ENCODE measurements at places on chromosomes 1 and 21. TPM values are rescaled to one million over a fixed set of nuclear protein-coding genes. Genes with fewer than 3 reads are reported as not detected.

GRCh38 chr1:109151146-109151990, 37.5 kb downstream of the ELAPOR1 start:
- no peaks in the 10 kb centered on the region for H3K27me3 ChIP-seq
- no peak for DNase-seq
- H3K27ac ChIP-seq, result no peak overlapping the region
- no peaks in the 10 kb centered on the region for H3K4me1 ChIP-seq
- H3K4me3 ChIP-seq, result no peak overlapping the region
- no peaks in the 10 kb centered on the region for H3K36me3 ChIP-seq

DNA sequence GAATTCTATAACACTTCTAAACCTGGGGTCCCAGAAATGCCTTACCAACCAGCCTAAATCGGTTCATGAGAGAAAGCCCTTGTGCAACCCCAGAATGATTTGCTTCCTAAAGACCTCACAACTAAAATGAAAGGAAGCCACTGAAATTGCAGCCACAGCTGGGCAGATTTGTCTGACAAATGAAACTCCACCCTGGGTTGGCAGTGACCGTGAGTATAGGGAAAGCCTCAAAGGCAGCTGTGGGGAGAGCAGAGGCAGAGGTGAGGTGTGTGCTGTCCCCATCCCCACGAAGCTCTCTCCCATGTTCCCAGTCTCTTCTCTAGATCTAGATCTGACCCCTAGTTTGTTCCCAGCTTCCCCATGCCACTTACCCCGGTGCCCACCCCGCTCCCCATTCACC, 23.1 kb downstream of the RHBDL2 start:
- no peak for DNase-seq
- H3K36me3 ChIP-seq, result no peaks in the 10 kb centered on the region
- no peaks in the 10 kb centered on the region for H3K27me3 ChIP-seq
- no peaks in the 10 kb centered on the region for H3K4me1 ChIP-seq
- no peak overlapping the region for H3K27ac ChIP-seq

- H3K4me1 ChIP-seq, result no peaks in the 10 kb centered on the region
- no peaks in the 10 kb centered on the region for H3K36me3 ChIP-seq
- no peaks in the 10 kb centered on the region for H3K27me3 ChIP-seq
- H3K4me3 ChIP-seq, result no peak overlapping the region
- no peak for DNase-seq
Measured at GRCh38 chr1:224881762-224882211, 47.7 kb upstream of the DNAH14 start.

DNA sequence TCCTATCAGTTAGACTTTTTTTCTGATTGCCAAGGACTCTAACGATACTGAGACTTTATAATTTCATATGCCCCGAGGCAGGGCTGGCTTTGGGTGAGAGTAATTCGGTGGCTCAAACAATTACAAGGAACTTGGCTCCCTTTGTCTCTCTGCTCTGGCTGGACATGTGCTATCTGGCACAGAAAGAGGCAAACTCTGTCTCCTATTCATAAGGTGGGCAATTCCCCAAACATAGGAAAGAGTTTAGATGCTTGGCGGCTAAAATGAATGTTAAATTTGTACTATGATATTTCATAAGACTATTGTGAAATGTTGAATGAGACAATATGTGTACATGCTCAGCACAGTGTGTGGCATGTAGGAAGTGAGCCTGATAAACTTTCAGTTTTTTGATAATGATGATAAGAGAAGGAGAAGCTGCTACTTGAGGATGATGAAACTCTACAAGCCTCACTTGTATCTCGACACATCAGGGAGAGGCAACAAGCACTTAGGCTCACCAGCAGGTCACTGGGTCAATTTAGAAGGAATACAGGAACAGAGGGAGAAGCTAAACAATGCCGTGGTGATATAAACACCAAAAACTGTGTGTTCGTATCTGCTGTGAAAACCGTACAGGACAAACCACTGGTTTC, 12.6 kb upstream of the NTPCR start:
- no peak overlapping the region for H3K27ac ChIP-seq
- no peaks in the 10 kb centered on the region for H3K36me3 ChIP-seq
- H3K4me1 ChIP-seq, result no peaks in the 10 kb centered on the region
- DNase-seq, result no peak
- no peaks in the 10 kb centered on the region for H3K27me3 ChIP-seq
- H3K4me3 ChIP-seq, result no peak overlapping the region

- no peak overlapping the region for H3K4me3 ChIP-seq
- no peaks in the 10 kb centered on the region for H3K36me3 ChIP-seq
- no peaks in the 10 kb centered on the region for H3K27me3 ChIP-seq
- H3K4me1 ChIP-seq, result no peaks in the 10 kb centered on the region
- H3K27ac ChIP-seq, result no peak overlapping the region
- no peak for DNase-seq
Measured at GRCh38 chr1:236099355-236099974, 34.6 kb upstream of the NID1 start.

- no peak for DNase-seq
- no peaks in the 10 kb centered on the region for H3K4me1 ChIP-seq
- H3K36me3 ChIP-seq, result no peaks in the 10 kb centered on the region
- H3K27me3 ChIP-seq, result no peaks in the 10 kb centered on the region
Measured at GRCh38 chr1:21587602-21587953, 78.4 kb downstream of the ALPL start.

GRCh38 chr1:186113461-186113860, 261.6 kb downstream of the TPR start:
- H3K36me3 ChIP-seq, result no peaks in the 10 kb centered on the region
- no peak overlapping the region for H3K27ac ChIP-seq
- H3K27me3 ChIP-seq, result no peaks in the 10 kb centered on the region
- H3K4me3 ChIP-seq, result no peak overlapping the region
- no peak for DNase-seq
- no peaks in the 10 kb centered on the region for H3K4me1 ChIP-seq

DNA sequence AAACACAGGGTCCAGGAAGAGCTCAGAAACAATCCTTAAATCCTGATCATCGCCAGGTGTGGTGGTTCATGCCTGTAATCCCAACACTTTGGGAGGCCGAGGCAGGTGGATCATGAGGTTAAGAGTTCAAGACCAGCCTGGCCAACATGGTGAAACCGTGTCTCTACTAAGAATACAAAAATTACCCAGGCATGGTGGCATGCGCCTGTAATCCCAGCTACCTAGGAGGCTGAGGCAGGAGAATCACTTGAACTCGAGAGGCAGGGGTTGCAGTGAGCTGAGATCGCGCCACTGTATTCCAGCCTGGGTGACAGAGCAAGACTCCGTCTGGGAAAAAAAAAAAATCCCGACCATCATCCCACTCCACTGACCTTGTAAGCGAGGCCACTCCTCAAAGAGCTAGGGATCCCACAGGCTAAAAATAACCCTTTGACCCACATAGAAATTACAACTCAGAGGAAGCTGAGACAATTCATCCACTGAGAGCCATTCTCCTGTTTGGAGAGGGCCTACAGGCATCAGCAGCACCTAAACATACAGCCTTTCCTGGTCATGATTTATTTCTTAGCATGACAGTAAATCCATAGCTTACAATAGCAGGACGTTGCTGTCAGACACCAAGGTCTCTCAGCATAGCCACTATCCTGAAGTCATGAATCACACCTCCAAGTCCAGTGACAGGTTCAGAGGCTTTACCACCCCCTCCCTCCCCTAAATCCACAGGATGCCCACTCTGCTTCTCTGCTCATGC, 66.7 kb downstream of the TGFBR3 start:
- DNase-seq, result no peak
- H3K4me1 ChIP-seq, result peaks cover 15% of the 10 kb centered on the region
- no peaks in the 10 kb centered on the region for H3K36me3 ChIP-seq
- H3K27ac ChIP-seq, result no peak overlapping the region
- no peak overlapping the region for H3K4me3 ChIP-seq
- no peaks in the 10 kb centered on the region for H3K27me3 ChIP-seq

DNA sequence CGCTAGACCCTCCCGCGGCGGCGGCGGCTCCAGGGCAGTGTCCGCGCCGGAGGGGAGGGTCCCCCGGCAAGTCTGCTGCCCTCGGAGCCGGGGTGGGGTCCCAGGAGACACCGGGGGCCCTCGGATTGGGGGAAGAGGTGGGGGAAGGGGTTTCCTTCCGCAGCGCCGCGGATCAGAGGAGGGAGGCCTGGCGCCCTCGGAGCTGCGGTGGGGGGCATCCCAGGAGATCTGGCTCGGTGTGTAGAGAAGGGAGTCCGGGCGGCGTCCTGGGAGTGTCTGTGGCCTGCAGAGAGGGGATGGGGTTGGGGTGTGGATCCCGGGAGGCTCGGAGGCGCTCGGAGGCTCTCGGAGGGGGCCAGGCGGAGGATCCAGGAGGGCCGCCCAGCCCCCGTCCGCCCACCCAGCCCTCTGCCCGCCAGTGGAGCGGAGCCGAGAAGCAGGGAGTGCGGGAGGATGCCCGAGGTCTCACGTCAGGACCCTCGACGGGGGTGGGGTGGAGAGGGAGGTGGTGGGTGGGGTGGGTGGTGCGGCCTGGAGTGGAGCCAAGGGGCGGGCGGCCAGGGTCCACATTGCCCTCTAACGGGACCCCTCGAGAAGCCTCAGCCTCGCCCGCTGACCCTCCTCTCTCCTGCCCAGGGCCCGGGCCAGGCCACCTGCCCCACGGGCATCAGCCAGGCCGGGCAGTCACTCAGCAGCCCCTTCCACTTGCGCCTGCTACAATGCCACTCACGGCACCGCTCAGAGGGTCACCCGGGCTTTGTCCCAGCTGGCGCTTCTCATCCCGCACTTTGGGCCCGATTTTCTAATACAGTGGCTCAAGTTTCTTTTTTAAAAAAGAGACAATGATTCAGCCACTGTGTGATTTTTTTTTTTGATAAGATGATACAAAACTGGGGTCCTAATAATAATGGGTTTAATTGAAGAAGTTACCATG, 60.2 kb upstream of the ARHGEF16 start:
- H3K36me3 ChIP-seq, result no peaks in the 10 kb centered on the region
- H3K27me3 ChIP-seq, result no peaks in the 10 kb centered on the region
- no peak for DNase-seq

DNA sequence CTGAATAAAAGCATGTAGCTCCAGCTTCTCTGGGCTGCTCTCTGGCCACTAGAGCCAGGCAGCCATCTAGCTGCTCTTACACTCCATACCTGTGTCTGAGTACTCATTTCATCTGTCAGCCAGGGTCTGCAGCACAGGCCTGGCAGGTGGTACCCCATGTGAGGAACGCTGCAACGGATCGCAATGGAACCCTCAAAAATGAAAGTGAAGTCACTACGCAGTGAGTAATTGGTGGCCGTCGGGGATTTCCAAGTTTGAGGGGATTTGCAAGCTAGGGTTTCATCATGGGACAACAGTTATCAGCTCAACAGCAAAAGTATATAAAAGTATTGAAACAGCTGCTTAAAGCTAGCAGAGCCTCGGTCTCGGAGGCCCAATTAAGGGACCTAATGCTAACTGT, 186.7 kb downstream of the HFM1 start:
- H3K27ac ChIP-seq, result no peak overlapping the region
- no peaks in the 10 kb centered on the region for H3K36me3 ChIP-seq
- DNase-seq, result no peak
- no peaks in the 10 kb centered on the region for H3K4me1 ChIP-seq

DNA sequence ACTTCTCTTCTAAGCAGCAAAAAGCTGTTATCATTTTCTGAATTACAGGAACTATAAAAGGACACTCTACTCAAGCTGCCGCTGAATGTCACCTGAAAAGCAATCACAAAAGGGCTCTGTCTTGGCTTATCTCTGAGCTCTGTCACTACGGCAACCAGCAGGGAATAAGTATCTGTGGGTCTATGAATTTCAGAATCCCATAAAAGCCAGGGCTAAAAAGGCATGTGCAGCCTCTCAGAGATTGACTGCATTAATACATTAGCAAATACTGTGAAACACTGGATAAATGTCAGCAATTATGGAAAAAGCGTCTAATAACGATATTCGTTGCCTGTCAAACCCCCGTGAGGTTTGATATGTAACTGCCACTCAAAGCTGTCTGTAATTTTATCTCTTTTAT, 210.2 kb upstream of the DMRTA2 start:
- H3K36me3 ChIP-seq, result no peaks in the 10 kb centered on the region
- DNase-seq, result no peak
- peaks cover 3% of the 10 kb centered on the region for H3K4me1 ChIP-seq
- no peak overlapping the region for H3K27ac ChIP-seq

- no peak overlapping the region for H3K27ac ChIP-seq
- H3K27me3 ChIP-seq, result no peaks in the 10 kb centered on the region
- no peaks in the 10 kb centered on the region for H3K36me3 ChIP-seq
- H3K4me1 ChIP-seq, result no peaks in the 10 kb centered on the region
Measured at GRCh38 chr1:101044749-101045148, 19.2 kb upstream of the DPH5 start.

- no peak overlapping the region for H3K4me3 ChIP-seq
- no peak for DNase-seq
- H3K4me1 ChIP-seq, result no peaks in the 10 kb centered on the region
- no peaks in the 10 kb centered on the region for H3K36me3 ChIP-seq
- H3K27me3 ChIP-seq, result no peaks in the 10 kb centered on the region
Measured at GRCh38 chr1:200771625-200772555, 33.2 kb downstream of the CAMSAP2 start.

- no peak overlapping the region for H3K4me3 ChIP-seq
- H3K27ac ChIP-seq, result no peak overlapping the region
- H3K36me3 ChIP-seq, result no peaks in the 10 kb centered on the region
- peaks cover 14% of the 10 kb centered on the region for H3K4me1 ChIP-seq
- DNase-seq, result no peak
Measured at GRCh38 chr1:200307755-200308066, 102.1 kb downstream of the ZNF281 start.

GRCh38 chr1:192557841-192558595, 17.6 kb upstream of the RGS1 start:
- no peak overlapping the region for H3K4me3 ChIP-seq
- H3K4me1 ChIP-seq, result peaks cover 26% of the 10 kb centered on the region
- no peaks in the 10 kb centered on the region for H3K27me3 ChIP-seq
- no peak for DNase-seq
- H3K36me3 ChIP-seq, result no peaks in the 10 kb centered on the region
- no peak overlapping the region for H3K27ac ChIP-seq

GRCh38 chr21:45379901-45380330, 25.0 kb upstream of the COL18A1 start:
- no peaks in the 10 kb centered on the region for H3K36me3 ChIP-seq
- no peaks in the 10 kb centered on the region for H3K27me3 ChIP-seq
- no peak overlapping the region for H3K27ac ChIP-seq
- DNase-seq, result no peak
- H3K4me1 ChIP-seq, result no peaks in the 10 kb centered on the region

DNA sequence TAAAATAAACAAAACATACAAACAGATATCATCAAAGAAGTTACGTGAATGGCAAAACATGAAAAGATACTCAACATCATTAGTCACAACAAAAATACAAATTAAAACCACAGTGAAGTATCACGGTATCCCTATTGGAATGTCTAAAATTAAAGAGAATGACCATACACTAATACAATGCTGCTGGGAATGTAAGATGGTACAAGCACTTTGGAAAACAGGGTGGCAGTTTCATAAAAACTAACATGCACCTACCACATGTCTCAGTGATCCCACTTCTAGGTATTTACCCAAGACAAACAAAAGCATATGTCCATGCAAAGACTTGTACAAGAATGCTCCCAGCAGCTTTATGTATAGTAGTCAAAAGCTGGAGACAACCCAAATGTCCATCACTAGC, 69.1 kb downstream of the HSF2BP start:
- H3K27ac ChIP-seq, result no peak overlapping the region
- no peaks in the 10 kb centered on the region for H3K27me3 ChIP-seq
- no peaks in the 10 kb centered on the region for H3K36me3 ChIP-seq
- no peak overlapping the region for H3K4me3 ChIP-seq

GRCh38 chr1:26705788-26706311, 10.0 kb downstream of the ARID1A start:
- no peaks in the 10 kb centered on the region for H3K27me3 ChIP-seq
- H3K4me1 ChIP-seq, result peaks cover 71% of the 10 kb centered on the region
- peak overlapping the region; percentile 19 for H3K4me3 ChIP-seq
- DNase-seq, result no peak
- H3K36me3 ChIP-seq, result peaks cover 7% of the 10 kb centered on the region

The LCE3E gene
- not detected for total RNA-seq

The PLPPR5 gene
- total RNA-seq, result not detected

The HENMT1 gene
- 19.3 TPM for total RNA-seq

The PRAMEF7 gene
- not detected for total RNA-seq

The OLIG2 gene
- not detected for total RNA-seq

The OR2L5 gene
- 0.25 TPM for total RNA-seq

The GJB4 gene
- total RNA-seq, result not detected

The TRIM63 gene
- not detected for total RNA-seq
